Mucosa of descending colon (tissue), 3 donors: ENCODE measurements at places on chromosomes 2 and 18.

- no peak for DNase-seq
Observed at GRCh38 chr2:36147670-36148390, 207.7 kb upstream of the CRIM1 start.

GRCh38 chr18:79248495-79249060 lies 147.2 kb upstream of the NFATC1 start:
- DNase-seq, result no peak

GRCh38 chr2:201347138-201347537 lies 10.0 kb downstream of the FLACC1 start:
- no peak for DNase-seq

DNA sequence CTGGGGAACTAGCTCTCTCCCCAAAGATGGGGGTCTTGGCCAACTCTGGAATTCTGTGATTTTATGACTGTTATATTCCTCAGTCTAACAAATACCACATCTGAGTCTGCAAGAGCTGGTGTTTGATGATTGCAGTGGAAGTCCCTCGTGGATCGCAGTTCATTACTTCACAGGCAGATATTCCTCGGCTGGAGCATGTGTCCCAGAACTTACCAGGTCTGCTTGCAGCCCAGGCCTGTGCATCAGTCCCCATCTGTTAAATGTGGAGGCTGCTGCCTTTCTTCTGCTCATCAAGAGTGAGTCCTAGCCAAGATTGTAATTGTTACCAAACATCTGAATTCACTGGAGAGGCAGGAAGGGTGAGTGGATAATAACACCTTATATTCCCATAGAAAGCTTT lies 55.5 kb downstream of the PRKCE start:
- DNase-seq, result no peak

DNA sequence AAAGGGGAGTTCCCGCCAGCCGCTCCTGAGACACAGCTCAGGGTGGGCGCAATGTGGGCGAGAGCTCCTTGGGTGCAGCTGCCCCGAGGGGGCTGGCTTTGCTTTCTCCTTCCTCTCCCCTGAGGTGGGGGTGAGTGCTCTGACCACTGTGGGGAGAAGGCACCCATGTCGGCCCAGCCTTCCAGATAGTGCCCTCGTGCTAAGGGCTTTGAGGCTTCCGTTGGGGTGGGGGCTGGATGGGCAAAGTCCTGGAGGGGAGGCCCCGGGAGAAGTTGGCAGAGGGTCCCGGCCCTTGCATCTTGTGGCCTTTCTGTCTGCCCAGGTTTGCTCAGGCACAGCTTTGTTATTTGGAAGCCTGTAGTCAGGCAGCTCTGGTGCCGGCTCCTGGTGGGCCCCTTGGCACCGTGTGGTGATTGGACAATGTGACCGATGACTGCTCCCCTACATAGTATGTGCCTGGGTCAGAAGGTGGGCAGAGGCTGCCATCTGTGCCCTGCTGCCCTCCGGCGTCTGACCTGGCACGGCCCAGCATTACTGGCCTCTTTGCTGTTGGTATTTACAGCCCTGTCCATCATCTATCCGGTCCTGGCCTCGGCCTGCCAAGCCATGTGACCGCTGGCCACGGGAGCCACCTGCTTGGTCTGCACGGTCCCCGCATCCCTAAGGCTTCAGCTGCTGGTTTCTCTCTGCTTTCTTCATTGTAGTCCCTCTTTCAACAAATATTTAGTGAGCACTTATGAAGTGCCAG lies 50.8 kb downstream of the TWIST2 start:
- no peak for DNase-seq
